Trophoblast cell (in vitro differentiated cells and primary cell): ENCODE measurements at places on chromosomes 2 and 18.

DNA sequence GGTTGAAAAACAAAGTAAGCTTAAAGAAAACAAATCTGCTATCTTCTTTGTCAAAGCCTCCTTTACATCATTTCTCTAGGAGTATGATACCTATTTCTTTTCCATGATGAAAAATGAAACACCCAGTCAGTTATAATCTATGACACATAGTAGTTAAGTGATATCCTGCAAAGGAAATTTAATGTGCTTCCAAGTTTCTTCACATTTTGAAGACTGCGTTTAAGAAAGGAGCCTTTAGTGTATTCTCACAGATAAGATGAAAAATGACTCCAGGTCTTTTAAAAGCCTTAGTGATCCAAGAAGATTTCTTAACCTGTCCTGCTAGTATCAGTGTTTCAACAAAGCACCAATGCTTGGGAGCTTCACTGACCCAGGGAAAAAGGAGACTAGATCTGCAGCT lies 356.7 kb downstream of the CCDC85A start:
- no peak overlapping the region for H3K27ac ChIP-seq
- no peak overlapping the region for H3K4me3 ChIP-seq
- H3K36me3 ChIP-seq, result no peaks in the 10 kb centered on the region
- no peaks in the 10 kb centered on the region for H3K27me3 ChIP-seq

DNA sequence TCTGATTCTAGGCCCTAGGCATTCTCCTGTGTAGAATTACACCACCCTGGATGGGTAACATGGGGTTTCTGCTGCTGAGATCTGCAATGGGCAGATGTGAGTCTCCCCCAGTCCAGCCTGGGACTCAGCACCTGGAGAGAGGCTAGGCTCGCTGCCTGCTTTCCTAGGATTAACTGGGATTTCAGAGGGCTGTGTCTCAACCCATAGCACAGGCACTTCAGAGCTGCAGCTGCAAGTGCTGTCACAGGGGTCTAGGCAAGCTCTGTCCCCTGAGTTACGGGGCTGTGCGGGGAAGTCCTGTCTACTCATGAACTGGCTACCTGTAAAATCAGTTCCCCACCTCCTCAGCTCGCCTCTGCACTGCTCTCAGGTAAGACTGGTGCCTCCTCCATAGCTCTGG lies 51.5 kb downstream of the CABLES1 start:
- no peaks in the 10 kb centered on the region for H3K36me3 ChIP-seq
- no peak for DNase-seq
- H3K27ac ChIP-seq, result no peak overlapping the region
- peaks cover 5% of the 10 kb centered on the region for H3K4me1 ChIP-seq
- no peak overlapping the region for H3K4me3 ChIP-seq
- no peaks in the 10 kb centered on the region for H3K27me3 ChIP-seq

GRCh38 chr2:175478096-175478768 lies 296.7 kb upstream of the ATP5MC3 start:
- no peaks in the 10 kb centered on the region for H3K36me3 ChIP-seq
- DNase-seq, result no peak
- no peak overlapping the region for H3K4me3 ChIP-seq
- H3K4me1 ChIP-seq, result no peaks in the 10 kb centered on the region
- H3K27me3 ChIP-seq, result no peaks in the 10 kb centered on the region

DNA sequence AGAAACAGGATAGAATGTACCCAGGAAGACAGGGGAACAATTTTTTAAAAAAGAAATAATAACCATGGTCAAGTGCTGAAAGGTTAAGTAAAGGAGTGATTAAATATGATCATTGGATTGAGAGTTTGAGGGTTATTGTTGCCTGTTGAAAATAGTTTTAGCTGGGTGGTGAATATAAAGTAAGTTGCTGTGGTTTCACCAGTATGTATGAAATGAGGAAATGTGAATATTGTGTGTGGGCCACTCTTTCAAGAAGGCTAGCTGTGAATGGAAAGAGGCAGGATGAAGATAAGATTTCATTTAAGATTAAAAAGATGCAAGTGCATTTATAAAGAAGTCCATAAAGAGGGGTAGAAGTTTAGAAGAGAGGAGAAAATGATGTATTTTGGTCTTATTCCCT lies 53.8 kb downstream of the GULP1 start:
- H3K4me1 ChIP-seq, result no peaks in the 10 kb centered on the region
- H3K4me3 ChIP-seq, result no peak overlapping the region
- DNase-seq, result no peak

GRCh38 chr2:157305723-157306110 lies 19.9 kb downstream of the ERMN start:
- peak; percentile 77 for DNase-seq
- no peaks in the 10 kb centered on the region for H3K4me1 ChIP-seq
- H3K27ac ChIP-seq, result no peak overlapping the region

- H3K4me3 ChIP-seq, result no peak overlapping the region
- no peak overlapping the region for H3K27ac ChIP-seq
- DNase-seq, result no peak
- H3K36me3 ChIP-seq, result peaks cover 2% of the 10 kb centered on the region
- no peaks in the 10 kb centered on the region for H3K27me3 ChIP-seq
- peaks cover 2% of the 10 kb centered on the region for H3K4me1 ChIP-seq
Observed at GRCh38 chr2:202270487-202270886, 4.9 kb downstream of the NOP58 start.

DNA sequence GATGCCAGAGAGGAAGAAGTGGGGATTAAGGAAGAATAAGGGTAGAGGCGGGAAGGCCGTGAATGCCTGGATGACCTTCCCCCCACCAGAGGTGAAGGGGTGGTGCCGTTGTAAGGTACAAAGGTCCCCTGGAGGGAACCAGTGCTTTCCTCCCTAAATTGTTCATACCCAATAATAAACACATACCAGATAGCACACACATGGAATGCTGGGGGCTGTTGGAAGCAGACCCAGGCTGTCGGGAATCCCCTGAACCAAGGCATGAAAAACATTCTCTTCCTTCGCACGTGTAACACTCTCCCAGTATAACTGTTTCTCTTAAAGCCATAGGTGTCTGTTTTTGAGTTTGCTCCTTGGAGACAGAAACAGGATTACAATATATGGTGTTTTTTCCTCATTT lies 107.1 kb upstream of the CTAGE1 start:
- H3K27me3 ChIP-seq, result no peaks in the 10 kb centered on the region
- DNase-seq, result no peak
- no peak overlapping the region for H3K27ac ChIP-seq
- no peaks in the 10 kb centered on the region for H3K4me1 ChIP-seq

GRCh38 chr2:231133365-231134099 lies 8.7 kb upstream of the HTR2B start:
- H3K4me1 ChIP-seq, result no peaks in the 10 kb centered on the region
- H3K4me3 ChIP-seq, result no peak overlapping the region
- no peaks in the 10 kb centered on the region for H3K27me3 ChIP-seq
- DNase-seq, result no peak
- no peak overlapping the region for H3K27ac ChIP-seq

GRCh38 chr2:205800773-205801172 lies 118.5 kb downstream of the NRP2 start:
- H3K27me3 ChIP-seq, result no peaks in the 10 kb centered on the region
- H3K36me3 ChIP-seq, result peaks cover 3% of the 10 kb centered on the region
- H3K4me3 ChIP-seq, result no peak overlapping the region
- H3K27ac ChIP-seq, result no peak overlapping the region
- H3K4me1 ChIP-seq, result no peaks in the 10 kb centered on the region

- no peaks in the 10 kb centered on the region for H3K27me3 ChIP-seq
- no peak overlapping the region for H3K4me3 ChIP-seq
- no peak for DNase-seq
- H3K4me1 ChIP-seq, result no peaks in the 10 kb centered on the region
- H3K36me3 ChIP-seq, result no peaks in the 10 kb centered on the region
Observed at GRCh38 chr2:134260713-134261112, 6.8 kb downstream of the MGAT5 start.

DNA sequence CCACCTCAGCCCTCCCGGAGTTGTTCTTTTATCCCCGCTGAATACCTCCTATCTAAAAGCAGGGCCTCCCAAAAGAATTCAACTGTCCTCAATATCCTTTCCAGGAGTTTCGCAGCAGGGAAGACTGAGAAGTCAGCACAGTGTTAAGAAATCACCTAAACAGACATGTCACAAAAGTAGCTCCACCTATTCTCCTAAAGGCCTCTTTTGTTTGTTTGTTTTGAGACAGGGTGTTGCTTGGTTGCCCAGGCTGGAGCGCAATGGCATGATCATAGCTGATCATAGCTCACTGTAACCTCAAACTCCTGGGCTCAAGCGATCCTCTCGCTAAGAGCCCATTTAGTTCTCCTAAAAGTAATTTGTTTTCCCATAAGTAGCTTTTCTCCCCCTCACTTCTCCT lies 53.8 kb downstream of the TEX44 start:
- H3K27ac ChIP-seq, result no peak overlapping the region
- H3K4me3 ChIP-seq, result no peak overlapping the region
- H3K36me3 ChIP-seq, result no peaks in the 10 kb centered on the region
- H3K27me3 ChIP-seq, result no peaks in the 10 kb centered on the region
- no peaks in the 10 kb centered on the region for H3K4me1 ChIP-seq

- no peaks in the 10 kb centered on the region for H3K27me3 ChIP-seq
- no peaks in the 10 kb centered on the region for H3K4me1 ChIP-seq
- no peak for DNase-seq
- H3K36me3 ChIP-seq, result no peaks in the 10 kb centered on the region
- no peak overlapping the region for H3K27ac ChIP-seq
Observed at GRCh38 chr2:169384816-169385215, 22.5 kb upstream of the LRP2 start.

GRCh38 chr2:20796374-20796791 lies 26.5 kb downstream of the LDAH start:
- peaks cover 2% of the 10 kb centered on the region for H3K4me1 ChIP-seq
- no peak overlapping the region for H3K4me3 ChIP-seq
- H3K27ac ChIP-seq, result peak overlapping the region; percentile 36
- no peaks in the 10 kb centered on the region for H3K36me3 ChIP-seq
- peak; percentile 89 for DNase-seq

- H3K36me3 ChIP-seq, result no peaks in the 10 kb centered on the region
- H3K27me3 ChIP-seq, result no peaks in the 10 kb centered on the region
- no peak overlapping the region for H3K27ac ChIP-seq
- H3K4me3 ChIP-seq, result no peak overlapping the region
Observed at GRCh38 chr2:1521878-1522830, 108.9 kb downstream of the TPO start.

GRCh38 chr2:237059155-237059875 lies 26.4 kb upstream of the COPS8 start:
- peaks cover 28% of the 10 kb centered on the region for H3K4me1 ChIP-seq
- H3K27ac ChIP-seq, result no peak overlapping the region
- H3K27me3 ChIP-seq, result no peaks in the 10 kb centered on the region
- H3K4me3 ChIP-seq, result no peak overlapping the region

- H3K27me3 ChIP-seq, result no peaks in the 10 kb centered on the region
- H3K27ac ChIP-seq, result no peak overlapping the region
- no peaks in the 10 kb centered on the region for H3K4me1 ChIP-seq
- H3K4me3 ChIP-seq, result no peak overlapping the region
- no peak for DNase-seq
Observed at GRCh38 chr2:58035352-58035751, 11.3 kb upstream of the VRK2 start.

DNA sequence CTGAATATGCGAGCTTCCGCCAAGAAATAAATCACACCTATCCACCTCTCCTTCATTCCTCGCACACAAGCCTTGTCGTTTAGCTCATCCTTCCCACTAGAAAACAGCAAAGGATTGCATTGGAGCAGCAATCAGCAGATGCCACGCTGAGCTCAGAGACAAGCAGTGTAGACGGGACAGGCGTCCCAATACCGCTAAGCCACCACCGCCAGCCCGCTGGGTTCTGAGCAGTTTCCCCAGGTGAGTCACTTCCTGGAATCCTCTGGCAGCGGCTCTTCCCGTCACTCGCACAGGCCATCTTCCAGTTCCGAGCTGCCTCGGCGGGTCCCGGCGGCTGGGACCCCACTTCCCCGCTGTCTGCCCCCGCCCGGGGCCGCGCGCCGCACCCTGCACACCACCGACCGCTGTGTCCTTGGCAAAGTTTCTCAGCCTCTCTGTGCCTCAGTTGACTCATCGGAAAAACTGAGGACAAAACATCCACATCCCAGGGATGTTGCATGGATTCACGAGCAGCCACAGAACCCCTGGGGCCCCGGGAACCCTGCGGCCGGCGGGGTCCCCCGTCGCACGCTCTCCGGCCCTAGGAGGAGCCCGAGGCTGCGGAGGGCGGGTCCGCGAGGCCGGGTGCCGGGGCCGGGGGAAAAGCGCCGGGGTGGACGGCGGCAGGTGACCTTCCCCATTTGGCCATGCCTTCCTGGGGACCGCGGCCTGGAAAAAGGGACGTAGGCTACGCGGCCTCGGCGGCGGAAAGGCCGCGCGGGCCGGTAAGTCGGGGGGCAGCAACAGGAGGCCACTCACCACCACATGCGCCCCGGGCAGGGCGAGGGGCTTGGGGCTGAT lies 573 bp downstream of the KDSR start:
- peak overlapping the region; percentile 90 for H3K4me3 ChIP-seq
- no peaks in the 10 kb centered on the region for H3K4me1 ChIP-seq
- peaks cover 5% of the 10 kb centered on the region for H3K36me3 ChIP-seq

DNA sequence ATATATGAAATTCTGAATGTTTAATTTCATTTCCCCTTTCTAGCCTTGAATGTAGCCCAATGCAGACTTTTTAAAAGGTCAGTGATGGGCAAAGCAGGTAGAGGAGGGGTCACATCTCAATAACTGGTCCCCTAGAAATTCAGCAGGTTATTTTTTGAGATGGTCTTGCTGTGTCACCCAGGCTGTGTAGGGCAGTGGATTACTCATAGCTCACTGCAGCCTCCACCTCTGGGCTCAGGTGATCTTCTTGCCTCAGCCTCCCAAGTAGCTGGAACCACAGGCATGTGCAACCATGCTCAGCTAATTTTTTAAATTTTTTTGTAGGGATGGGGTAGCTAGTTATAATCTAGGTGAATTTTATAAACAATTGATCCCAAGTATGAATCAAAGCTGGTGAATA lies 8.8 kb downstream of the IAH1 start:
- peak; percentile 3 for DNase-seq
- H3K27ac ChIP-seq, result no peak overlapping the region
- H3K27me3 ChIP-seq, result no peaks in the 10 kb centered on the region
- H3K4me3 ChIP-seq, result no peak overlapping the region

DNA sequence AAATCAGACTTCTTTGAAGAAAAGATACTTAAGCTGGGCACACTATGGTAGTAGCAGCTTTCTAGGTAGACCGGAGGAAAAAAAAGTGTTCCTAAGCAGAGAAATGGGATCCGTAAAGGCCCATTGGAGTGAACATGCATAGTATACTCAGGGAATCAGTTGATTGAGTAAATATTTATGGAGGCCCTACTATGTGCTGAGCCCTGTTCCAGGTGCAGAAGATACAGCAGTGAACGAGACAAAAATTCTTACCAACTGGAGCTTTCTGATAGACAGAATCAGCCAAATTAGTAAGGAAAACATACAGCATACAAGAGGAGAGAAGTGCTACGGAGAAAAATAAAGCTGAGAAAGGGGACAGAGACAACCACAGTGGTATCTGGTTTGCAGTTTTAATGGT lies 28.1 kb downstream of the CRIM1 start:
- H3K4me3 ChIP-seq, result no peak overlapping the region
- no peaks in the 10 kb centered on the region for H3K27me3 ChIP-seq
- no peaks in the 10 kb centered on the region for H3K36me3 ChIP-seq
- no peak for DNase-seq
- H3K27ac ChIP-seq, result no peak overlapping the region

- H3K4me1 ChIP-seq, result peaks cover 7% of the 10 kb centered on the region
- no peaks in the 10 kb centered on the region for H3K36me3 ChIP-seq
- no peak overlapping the region for H3K4me3 ChIP-seq
Observed at GRCh38 chr2:188324067-188324466, 32.4 kb downstream of the GULP1 start.

- no peak for DNase-seq
- no peaks in the 10 kb centered on the region for H3K27me3 ChIP-seq
- H3K4me3 ChIP-seq, result no peak overlapping the region
- peaks cover 3% of the 10 kb centered on the region for H3K4me1 ChIP-seq
- H3K27ac ChIP-seq, result no peak overlapping the region
Observed at GRCh38 chr18:72726201-72726600, 141.6 kb downstream of the NETO1 start.
